ENCODE measurements at places on chromosomes 12 and 14.
A peak's percentile ranks its signal among the peaks of the same experiment; 100 is the strongest.

DNA sequence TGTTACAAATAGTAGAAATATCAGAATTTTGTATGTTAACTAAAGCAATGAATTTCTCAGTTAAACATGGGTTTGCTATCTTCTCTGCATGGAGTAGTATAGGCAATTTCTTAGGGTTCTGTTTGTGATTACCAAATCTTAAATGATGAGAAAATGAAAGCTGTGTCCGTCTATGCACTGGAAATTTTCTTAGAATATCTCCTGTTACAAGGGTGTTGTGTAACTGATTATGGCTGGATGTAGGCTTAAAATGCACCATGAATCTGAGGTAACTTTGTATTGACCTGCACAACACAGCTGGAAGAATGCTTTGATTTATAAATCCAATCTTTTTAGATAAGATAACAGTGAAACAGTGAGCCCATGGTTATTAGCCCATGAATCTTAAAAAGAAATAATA lies 17.8 kb downstream of the TRIP11 start:
- no peak for DNase-seq

GRCh38 chr12:104568935-104569334 lies 112.2 kb downstream of the CHST11 start:
- DNase-seq, result no peak

DNA sequence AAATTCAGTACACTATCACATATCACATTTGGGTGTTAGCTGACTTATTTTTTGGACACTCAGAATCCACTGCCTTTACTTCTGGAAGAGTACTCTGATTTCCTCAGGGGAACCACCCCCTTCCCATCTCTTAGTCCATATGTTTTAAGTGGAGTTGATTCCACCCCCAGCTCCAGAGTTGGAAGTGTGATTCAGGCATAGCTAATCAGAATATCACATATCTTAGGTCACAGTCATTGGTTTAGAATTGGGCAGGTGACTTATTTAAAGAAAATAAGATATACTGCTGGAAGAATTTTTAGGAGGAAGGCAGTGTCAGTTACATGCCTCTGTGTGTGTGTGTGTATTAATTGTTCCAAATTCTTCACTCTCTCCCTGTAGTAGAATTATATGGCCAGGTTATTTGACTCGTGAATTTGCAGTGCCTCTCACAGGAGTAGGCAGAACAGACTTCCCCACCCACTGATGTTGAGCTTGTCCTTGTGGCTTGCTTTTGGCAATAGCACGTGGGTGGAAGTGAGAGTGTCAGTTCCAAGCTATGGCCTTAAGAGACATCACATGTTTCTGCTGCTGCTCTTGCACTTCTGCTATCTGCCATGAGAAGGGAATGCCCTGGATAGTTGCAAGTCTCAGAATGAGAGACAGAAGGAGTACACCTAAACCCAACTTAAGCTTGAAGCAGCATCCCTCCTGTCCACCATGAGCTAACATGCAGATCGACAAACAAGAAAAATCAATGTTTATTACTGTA lies 6.4 kb upstream of the GAS2L3 start:
- DNase-seq, result no peak

GRCh38 chr14:89807151-89807550 lies 147.4 kb downstream of the EFCAB11 start:
- DNase-seq, result no peak

- no peak for DNase-seq
Observed at GRCh38 chr12:45435945-45436710, 220.2 kb downstream of the ANO6 start.

- no peak for DNase-seq
Observed at GRCh38 chr14:62003701-62004100, 241.5 kb downstream of the SNAPC1 start.

- no peak for DNase-seq
Observed at GRCh38 chr12:85279449-85280164, 413 bp upstream of the ALX1 start.

DNA sequence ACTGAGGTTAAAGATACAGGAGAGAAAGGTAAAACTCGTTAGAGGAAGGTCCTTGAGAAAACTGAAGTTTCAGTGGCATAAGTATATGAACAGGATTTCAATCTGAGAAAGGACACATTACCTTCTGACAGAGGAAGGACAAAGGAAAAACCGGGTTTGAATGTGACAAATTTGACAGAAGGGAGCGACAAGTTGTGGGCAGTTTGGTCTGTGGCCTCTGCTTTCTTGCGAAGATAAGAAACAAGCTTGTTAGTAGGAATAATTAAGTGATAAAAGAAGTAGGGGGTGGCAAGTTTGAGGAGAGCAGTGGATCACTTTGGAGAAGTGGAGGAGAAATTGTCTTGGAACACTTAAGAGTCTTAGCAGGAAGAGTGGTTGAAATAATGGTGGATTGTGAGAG lies 5.1 kb downstream of the MON2 start:
- no peak for DNase-seq

- DNase-seq, result no peak
Observed at GRCh38 chr12:130076752-130077151, 85.5 kb upstream of the FZD10 start.

GRCh38 chr12:27965411-27965810 lies 7.1 kb downstream of the PTHLH start:
- DNase-seq, result no peak

GRCh38 chr14:33934043-33934750 lies 16.7 kb downstream of the EGLN3 start:
- DNase-seq, result no peak

DNA sequence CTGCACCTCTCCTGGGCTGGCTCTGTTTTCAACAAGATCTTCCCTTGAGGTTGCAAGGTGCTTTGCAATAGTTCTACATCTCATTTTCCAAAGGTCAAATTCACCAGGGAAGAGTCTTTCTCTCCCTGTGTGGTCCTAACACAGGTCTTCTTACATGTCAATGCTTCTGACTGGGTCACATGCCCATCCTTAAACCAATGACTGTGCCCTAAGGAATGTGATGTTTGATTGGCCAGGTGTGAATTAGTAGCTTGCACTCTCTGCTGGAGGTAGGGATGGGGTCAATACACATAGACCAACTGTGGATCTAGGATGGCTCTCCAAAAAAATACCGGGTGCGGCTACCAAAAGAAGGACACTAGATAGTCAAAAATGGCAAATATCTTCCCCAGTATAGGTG lies 19.9 kb upstream of the KCNK10 start:
- DNase-seq, result no peak

- peak; percentile 80 for DNase-seq
Observed at GRCh38 chr12:131850856-131851559, 22.8 kb downstream of the MMP17 start.

GRCh38 chr14:99589031-99589441 lies 15.0 kb downstream of the CCDC85C start:
- peak; percentile 56 for DNase-seq

GRCh38 chr12:68560851-68561422 lies 49.8 kb upstream of the RAP1B start:
- DNase-seq, result no peak

DNA sequence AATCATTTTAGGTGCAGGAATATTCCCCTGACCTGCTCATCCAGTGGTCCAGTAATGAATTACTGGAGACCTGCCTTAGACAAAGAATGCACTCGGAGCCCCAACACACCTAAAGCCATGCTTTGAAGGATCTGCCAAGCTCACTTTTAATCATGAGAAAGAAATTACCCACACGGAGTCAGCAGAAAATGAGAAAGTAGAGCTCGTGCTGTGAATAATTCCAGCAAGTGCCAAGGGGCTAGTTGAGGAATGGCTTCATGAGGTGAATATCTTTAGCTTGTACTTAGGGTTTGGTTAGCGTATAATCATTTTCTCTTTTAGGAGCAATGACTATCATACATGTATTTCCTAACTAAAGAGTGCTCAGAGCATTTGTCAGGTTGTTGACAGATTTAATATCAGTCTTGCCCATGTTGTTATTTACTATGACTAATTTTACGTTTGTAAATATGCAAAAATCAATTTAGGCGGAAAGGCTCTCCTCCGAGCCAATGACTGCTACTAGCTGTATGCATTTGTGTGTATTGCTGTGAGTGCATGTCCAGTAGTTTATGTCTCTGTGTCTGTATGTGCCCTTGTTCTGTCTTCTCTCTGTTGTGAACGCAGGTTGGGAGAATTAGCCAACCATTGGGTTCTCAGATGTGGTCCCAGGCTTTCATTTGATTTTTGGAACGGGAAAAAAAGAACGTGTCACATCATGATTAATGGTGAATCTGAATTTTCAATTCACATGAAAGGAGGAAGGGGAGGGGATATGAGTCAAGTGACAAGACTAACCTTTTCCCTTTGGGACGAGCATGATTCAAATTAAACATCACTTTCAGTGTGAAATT lies 98.4 kb downstream of the RMST start:
- DNase-seq, result no peak

DNA sequence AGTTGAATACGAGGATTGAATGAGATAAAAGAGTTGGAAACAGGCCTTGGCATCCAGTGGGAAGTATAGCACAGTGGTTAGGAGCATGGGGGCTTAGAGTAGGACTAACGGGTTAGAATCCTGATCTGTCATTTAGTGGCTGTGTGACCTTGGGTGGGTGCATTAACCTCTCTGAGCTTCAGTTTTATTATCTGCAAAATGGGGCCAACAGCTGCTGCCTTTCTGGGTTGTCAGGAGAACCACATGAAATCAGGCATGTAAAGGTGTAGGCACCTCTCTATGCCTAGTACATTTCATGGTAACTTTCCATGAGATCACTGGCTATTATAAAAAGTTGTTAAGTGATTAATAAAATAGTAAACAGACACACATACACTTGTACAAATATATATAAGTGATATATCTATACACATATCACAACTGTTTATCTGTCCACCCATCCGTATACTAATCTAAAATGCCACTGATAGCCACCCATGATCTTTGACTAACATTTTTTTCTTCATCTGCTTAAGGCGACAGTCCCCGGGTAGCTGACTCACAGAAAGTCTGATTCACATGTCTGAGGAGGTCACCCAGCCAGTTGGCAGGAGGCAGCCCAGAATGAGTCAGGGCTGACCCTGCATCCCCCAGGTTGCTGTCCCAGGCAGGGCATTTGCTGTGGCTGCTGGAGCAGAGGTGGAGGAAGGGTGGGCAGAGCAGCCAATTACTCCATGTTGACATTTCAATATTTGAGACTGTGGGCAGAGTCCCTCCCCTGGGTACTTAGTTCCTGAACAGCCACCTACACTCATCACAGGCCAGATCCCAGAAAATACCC lies 125.6 kb upstream of the NOS1 start:
- no peak for DNase-seq

DNA sequence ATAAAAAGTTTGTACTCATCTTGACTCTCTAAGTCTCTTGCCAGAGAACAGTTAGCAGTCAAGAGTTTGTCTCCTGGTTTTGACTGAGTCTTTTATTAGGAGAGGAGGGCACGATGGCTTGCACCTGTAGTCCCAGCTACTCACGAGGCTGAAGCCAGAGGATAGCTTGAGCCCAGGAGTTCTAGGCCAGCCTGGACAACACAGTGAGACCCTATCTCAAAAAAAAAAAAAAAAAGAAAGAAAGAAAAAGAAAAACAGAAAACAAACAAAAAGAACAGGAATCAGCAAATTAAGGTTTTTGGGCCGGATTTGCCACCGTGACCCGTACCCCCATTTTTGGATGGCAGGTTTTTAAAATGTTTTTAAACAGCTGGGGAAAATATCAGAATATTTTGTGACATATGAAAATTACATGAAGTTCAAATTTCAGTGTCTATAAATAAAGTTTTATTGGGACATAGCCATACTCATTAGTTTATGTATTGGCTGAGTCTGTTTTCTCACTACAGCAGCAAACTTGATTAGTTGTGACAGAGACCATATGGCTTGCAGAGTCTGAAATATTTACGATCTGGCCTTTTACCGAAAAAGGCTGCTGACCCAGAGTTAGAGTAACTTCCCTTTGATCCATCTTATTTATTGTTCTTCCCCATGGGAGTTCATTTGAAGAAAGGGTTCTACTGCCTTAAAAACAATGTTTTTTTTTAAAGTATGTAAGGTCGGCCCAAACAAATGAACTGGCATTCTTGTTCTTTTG lies 31.2 kb downstream of the VEZT start:
- DNase-seq, result peak; percentile 71

DNA sequence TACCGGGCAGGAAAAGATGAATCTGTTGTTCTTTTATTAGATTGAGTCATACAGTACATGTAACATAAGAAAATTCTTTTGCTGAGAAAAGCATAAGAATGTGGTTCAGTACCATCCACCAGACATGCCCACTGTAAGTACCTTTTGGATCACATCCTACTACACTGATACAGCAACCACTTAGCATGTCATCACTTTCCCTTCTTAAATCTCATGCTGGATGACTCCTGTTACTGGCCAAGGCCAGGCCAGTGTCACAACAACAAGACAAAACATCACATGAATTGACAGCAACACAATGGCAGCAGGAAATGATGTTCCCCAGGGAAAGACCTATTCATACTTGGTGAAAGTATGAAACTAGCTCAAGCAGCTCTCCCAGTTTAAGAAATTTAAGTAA lies 46.4 kb downstream of the STXBP6 start:
- no peak for DNase-seq

DNA sequence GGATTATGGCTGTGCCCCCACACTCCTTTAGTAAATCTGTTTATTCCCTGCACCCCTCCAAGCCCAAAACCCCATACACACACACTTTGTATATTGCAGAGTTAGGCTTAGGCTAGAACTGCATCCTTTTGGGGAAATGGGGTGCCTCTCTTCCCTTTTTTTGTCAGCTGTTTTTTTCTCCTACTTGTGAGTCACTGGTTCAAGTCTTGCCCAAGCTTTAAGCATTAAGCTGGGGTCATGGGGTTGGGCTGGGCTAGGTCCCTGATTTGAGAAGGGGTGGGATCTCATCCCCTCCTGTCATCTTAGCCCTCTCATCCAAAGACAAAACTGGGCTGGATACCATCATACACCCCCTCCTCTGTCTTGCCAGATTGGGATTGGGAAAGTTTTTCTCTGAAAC lies 1.6 kb downstream of the LRP1 start:
- DNase-seq, result no peak

- peak; percentile 10 for DNase-seq
Observed at GRCh38 chr14:22656945-22657731, 13.0 kb upstream of the OR6J1 start.

DNA sequence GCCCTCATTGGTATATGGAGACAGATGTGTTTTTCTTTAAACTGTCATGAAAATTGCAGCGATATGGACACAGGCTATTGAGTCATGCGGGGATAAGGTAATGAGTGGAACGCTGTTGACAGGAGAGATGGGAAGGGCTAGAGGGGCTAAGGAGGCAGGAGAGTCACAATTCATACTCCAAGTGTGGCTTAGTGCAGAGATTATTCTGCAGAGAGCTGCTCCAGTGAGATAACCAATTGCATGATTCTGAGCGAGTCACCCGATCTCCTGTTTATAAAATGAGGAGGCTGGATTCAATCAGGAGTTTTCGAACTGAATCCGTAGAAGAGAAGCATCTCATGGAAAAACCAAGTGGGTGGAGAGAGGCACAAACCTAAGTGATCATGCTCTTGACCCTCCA lies 106.4 kb upstream of the PLEKHG7 start:
- DNase-seq, result no peak

- no peak for DNase-seq
Observed at GRCh38 chr14:61110316-61111082, 129.5 kb downstream of the SLC38A6 start.

- no peak for DNase-seq
Observed at GRCh38 chr14:67151082-67151666, 38.1 kb upstream of the GARIN2 start.
